Naive thymus-derived CD4-positive, alpha-beta T cell (primary cell): ENCODE measurements at places on chromosomes 3 and 15. TPM values are rescaled to one million over a fixed set of nuclear protein-coding genes. Genes with fewer than 3 reads are reported as not detected.

DNA sequence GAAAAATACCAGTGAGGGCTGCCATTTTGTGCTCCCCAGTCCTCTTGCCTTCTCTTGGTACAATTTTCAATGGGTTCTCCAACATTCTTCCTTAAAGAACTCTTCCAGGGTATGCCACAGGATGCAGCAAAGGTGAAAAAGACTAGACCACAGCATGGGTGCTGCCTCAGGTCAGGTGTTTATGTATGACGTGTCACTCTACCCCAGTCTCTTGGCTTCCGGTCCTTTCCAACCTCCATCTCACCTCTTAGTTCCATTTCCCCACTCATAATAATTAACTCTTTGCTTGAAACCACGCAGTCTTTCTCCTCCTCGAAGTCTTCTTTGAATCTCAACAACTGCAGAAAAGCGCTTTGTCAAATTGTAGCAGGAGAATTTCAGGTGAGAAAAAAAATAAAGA is 104.7 kb upstream of the TBC1D5 start:
- no peak for DNase-seq

SGO1 gene
- total RNA-seq: 0.68 TPM

GRCh38 chr3:193452338-193452737 is 73.8 kb upstream of the ATP13A5 start:
- no peak for DNase-seq

GRCh38 chr3:197293605-197294237 is 4.7 kb downstream of the DLG1 start:
- no peak for DNase-seq

- no peak for DNase-seq
These were observed 135.2 kb downstream of the BBX start for GRCh38 chr3:107657971-107658370.

IQCH gene
- 0.22 TPM for total RNA-seq

DNA sequence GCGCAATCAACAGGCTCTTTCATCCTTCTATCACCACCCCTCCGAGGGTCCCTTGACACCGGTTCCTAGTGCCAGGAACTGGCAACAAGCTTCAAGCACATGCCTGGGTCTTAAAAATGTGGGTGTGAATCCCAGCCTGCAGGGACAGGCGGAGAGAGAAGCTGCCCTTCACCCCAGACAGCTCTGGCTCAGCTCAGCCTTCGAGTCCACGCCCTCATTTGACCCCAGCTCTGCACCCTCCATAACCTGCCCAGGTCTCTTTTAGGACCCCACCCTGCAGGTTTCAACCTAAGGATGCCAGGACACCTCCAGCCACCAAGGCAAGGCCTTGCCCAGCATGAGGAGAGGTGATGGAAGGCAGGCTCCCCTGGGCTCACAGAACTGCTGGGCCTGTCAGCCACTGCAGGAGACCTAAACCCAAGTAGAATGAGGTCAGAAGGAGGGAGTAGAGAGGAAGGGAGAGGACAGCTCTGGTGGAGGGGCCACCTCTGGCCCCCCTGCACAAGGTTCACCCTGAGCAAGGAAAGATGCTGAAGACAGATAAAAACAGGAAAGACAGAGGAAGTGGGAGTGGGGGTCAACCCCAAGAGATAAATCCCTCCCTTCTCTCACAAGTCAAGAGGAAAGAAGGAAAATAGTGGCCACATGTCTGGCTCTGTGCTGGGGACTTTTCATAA is 2.6 kb upstream of the LOXL1 start:
- DNase-seq: no peak

GRCh38 chr3:120495809-120496208 is 45.0 kb upstream of the FSTL1 start:
- DNase-seq: no peak
